ENCODE measurements at places on chromosomes 16 and 17.

GRCh38 chr17:1379930-1380313, 20.1 kb downstream of the YWHAE start:
- peak; percentile 25 for DNase-seq

DNA sequence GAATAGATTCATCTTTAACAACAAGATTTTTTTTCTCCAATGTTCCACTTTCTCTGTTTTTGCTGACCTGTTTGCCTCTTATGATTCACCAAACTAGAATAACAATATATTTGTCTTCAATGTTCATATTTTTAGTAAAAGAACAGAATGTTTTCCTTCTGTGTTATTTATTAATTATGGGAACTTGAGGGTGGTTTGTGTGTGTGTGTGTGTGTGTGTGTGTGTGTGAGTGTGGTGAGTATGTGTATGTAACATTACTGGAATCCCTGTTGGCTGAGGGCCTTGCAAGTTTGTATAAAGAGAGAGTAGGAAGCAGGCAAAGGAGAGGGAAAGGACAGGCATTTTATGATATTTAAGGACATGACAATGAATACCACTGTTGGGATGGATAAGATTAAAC, 13.8 kb downstream of the STXBP4 start:
- DNase-seq, result no peak

DNA sequence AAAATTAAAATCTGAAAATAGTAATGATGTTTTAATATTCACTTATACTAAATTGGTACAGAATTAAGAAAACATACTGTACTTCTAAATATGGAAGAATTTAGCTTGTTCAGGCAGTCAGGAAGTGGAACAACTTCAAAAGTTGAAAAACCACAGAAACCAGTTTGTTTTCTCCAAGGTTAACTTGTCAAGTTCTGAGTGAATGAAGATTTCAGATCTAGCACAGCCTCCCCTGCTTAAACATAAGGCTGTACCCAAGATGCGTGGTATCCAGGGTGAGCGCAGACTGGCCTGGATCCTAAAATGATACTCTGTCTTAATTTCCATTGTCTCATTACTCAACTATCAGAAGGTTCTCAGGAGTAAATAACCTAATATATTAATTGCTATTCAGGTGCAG, 730.7 kb upstream of the KIF2B start:
- DNase-seq, result no peak

DNA sequence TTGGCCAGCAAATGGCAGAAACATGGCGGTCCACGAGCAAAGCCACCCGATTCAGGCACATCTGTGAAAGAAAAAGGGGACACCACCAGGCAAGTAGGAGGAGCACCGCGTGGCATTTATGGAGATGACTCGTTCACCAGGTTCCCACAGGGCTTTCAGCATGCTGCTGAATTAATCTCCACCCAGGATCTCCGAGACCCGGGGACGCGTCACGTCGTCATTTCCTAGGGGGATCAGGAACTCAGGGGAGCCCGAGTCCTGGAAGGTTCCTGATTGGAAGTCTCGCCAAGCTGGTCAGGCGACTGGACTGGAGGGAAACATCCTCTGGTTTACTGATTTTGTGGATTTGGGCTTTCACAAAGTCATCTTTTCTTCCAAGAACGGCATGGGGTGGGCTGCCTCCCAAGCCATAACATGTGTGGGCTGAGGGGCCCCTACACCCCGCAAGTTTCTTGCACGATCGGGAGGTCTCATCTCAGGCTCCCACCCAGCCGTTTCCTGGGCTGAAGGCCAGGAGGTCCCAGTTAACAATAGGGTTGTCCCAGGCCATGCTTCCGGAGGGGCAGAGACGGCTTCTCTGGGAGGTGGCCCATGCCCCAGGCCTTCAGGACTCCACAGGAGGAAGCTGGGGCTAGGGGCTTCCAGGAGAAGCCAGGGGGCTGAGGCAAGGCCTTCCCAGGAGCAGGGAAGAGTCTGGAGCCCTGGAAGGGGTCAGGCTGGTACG, 645 bp downstream of the DNAH17 start:
- no peak for DNase-seq
